ENCODE measurements at places on chromosomes 3 and 15.

- DNase-seq = no peak
Observed at GRCh38 chr3:126474498-126475412, 936 bp downstream of the ZXDC start.

DNA sequence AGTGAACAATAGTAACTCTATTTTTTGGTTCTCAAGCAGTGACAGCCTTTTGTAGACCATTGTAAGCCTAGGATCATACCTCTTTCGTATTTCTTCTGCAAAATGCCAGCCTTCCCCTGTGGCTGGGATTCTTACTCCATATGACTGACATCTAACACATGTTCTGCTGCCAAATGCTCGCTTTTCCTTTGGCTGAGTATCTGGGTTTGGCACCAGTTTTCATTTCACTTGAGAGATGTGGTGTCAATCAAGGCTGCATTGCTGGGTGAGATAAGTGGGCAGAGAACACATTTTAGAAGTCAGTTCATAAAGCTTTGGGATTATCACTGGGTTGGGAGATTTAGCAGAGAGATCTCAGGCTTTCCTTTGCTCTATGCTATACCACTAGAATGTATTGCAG is 514.7 kb upstream of the SGO1 start:
- no peak for DNase-seq

- no peak for DNase-seq
Observed at GRCh38 chr15:74626336-74626735, 10.7 kb downstream of the CLK3 start.

DNA sequence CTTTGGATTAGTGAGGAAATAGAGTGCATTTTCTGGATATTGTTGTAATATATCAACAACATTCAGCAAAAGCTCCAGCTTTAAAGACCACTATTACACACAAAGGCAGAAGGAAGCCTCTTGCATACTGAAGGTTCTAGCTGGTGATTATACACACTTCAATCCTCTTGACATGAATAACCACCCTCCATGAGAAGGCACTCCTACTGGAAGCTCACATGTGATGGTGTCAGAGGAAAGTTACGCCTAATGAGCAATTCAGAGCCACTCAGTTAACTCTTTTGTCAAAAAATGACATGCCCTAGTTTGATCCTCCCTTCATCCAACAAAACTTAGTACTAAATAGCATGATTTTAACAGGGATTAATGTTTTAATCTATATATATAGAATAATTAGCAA is 124.6 kb upstream of the LYSMD4 start:
- no peak for DNase-seq

GRCh38 chr15:60643555-60643954 is 164.6 kb upstream of the ICE2 start:
- DNase-seq = no peak

DNA sequence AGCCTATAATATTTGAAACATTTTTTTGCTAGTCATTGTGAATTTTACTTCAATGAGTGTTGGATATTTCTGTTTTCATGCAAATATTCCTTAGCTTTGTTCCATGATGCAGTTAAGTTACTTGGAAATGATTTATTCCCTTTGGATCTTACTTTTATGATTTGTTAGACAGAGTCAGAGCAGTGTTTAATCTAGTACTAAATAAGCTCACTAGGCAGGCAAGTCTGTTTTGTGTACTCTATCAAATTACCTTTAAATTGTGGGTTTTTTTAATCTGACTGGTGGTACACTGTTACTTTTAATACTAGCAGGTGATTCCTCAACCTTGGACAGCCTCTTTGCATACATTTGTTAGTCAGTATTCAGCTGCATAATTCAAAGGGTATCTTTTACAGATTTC is 173.3 kb upstream of the MBNL1 start:
- DNase-seq = no peak

All from stimulated activated CD4-positive, alpha-beta T cell treated with anti-CD3 and anti-CD28 coated beads, Interleukin-12 subunit alpha, Interleukin-12 subunit beta, amount 100 ng/mL, for 24 hours (primary cell).